ENCODE measurements at places on chromosomes 3 and 15.

- DNase-seq = no peak
These were observed 110.1 kb downstream of the MAP2K5 start for GRCh38 chr15:67652586-67652985.

GRCh38 chr3:118543832-118544231 is 490.8 kb downstream of the IGSF11 start:
- DNase-seq = no peak

- no peak for DNase-seq
These were observed 23.7 kb downstream of the ESYT3 start for GRCh38 chr3:138457863-138458735.

DNA sequence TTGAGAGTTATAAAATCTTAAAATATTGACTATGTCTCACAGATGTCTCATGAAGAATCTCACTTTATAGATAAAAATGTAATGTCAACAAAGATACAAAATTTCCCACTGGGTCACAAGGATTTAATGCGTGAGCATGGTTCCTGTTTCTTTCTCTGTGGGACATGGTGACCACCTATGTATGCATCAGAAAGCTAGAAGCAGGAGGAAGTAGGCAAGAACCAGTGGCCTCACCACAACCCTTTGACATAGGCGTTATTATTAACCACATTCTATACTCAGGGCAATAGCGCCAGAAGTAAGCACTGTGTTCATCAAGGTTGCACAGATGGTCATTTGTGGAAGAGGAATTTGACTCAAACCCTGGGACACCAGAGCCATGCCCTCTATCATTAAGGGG is 11.7 kb upstream of the ADAMTS17 start:
- no peak for DNase-seq

Data from activated CD4-positive, alpha-beta T cell treated with anti-CD3 and anti-CD28 coated beads, Interleukin-2, amount 50 U/mL, for 48 hours (primary cell).